CD4-positive, alpha-beta T cell treated with Interleukin-21 for 1 hour (primary cell): ENCODE measurements at places on chromosomes 7 and 10.

DNA sequence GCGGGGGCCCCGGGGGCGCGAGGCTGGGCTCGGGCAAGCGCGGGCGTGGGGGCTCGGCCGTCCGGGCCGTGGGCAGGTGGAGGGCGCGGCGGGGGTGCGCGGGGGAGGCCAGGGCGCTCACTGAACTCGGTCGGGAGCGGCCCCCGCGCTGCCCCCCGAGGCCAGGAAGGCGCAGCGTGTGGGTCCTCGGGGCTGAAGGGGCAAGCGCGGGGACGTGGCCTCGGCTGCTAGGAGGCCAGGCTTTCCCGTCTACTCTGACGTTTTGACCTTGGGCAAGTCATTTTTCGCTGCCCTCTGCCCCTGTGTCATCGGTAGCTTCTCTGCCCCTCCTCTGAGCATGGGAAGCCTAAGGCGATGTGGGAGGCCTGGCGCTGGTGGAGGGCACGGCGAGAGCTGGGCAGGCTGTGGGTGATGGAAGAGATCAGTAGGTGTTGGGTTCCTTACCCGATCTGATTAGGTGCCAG is 441 bp downstream of the FBH1 start:
- DNase-seq = peak; percentile 22

DNA sequence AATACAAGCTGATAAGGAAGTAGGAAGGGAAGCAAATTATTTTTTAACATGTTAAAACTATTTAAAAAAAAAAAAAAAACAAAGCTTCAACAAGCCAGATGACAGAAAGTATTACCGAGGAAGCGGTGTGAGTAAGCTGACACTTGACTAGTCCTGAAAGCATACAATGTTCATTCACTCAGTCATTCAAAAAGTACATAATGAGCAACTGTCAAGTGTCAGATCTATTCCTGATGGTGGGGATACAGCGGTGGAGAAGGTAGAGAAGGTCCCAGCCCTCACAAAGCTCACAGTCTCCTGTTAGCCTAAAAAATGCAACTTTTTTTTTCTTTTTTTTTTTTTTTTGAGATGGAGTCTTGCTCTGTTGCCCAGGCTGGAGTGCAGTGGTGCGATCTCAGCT is 40.0 kb downstream of the RAPGEF5 start:
- DNase-seq = no peak

DNA sequence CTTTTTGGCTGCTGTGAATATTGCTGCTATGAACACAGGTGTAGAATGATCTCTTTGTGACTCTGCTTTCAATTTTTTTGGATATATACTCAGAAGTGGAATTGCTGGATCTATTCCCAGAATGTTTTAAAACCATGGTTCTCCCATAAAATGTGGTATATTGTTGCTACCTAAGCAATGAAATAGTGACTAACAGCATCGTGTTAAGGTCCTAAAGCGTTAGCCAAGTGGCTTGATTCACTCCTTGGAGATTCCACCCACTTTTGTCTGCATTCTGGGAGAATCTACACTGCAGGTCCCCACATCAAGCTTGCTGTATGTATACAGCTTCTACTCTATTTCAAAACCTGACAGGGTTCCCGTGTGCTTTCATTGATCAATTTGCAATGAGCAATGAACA is 105.6 kb downstream of the CDK6 start:
- no peak for DNase-seq

GRCh38 chr7:147708871-147709270 is 881.7 kb upstream of the C7orf33 start:
- DNase-seq = no peak
